HuH-7 (cell line): ENCODE measurements at places on chromosomes 1 and 21.

DNA sequence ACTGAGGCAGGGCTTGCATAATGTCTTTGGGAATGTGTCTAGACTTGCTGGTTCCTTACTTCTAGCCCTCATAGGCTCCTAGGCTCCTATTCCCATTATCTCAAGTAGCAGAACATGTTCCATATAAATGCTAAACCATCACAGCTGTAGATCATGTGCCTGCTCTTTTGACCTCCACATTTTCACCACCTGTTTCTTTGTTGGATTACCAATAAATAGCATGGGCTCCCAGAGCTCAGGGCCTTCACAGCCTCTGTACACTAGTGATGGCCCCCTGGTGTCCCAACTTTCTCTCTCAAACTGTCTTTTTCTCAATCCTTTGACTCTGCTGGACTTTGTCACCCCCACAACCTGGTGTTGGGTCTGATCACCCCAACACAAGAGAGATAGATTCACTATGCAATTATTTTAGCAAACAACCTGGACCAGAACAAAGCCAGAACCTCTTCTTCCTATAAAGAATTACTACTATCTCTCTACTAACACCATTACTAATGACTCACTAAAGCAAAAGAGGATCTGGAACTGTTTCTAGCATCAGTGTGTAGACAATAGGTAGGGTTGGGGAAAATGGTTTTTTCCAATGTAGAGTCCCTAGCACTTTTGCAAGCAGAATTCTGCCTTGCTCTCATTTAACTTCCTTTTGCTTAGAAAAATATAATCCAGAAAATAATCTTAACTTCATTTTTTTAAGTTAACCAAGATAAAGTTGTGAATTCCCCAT, 51.7 kb downstream of the WLS start:
- DNase-seq: no peak

DNA sequence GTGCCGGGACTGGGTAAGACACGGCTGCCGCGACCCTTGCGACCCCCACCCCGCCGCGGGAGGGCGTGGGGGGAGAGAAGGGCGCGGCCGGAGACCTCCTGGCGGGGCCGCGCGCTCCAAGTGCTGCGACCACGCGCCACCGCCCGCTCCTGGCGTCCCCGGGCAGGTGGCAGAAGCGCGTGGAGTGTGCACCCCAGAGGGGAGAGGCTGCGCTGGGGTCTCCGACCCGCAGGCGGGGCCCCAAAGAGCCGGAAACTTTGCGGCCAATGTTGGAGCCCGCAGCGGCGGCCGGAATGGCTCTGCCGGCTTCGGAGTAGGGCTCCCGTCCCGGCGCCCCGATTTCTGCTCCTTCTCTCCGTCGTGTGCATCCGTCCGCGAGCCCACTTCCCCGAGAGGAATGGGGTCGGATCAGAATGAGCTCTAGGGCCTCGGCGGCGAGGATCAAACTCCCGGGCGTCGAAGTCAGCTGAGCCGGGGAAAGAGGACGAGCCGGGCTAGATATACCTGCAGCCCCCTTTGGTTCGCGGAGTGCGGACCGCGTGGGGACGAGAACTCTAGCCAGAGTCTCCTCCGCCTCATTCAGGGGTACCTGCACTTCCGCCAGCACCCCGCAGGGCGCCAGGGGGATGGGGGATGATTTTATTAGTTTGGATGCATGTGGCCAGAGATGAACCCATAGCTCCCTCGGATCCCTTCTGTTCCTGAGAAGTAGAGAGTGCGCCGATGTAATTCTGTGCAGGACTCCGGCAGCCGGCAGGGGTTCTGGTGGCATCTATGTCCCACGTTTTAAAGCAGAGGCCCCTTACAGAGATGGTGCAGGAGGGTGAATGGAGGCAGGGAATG, 751 bp downstream of the STUM start:
- DNase-seq: peak; percentile 30

DNA sequence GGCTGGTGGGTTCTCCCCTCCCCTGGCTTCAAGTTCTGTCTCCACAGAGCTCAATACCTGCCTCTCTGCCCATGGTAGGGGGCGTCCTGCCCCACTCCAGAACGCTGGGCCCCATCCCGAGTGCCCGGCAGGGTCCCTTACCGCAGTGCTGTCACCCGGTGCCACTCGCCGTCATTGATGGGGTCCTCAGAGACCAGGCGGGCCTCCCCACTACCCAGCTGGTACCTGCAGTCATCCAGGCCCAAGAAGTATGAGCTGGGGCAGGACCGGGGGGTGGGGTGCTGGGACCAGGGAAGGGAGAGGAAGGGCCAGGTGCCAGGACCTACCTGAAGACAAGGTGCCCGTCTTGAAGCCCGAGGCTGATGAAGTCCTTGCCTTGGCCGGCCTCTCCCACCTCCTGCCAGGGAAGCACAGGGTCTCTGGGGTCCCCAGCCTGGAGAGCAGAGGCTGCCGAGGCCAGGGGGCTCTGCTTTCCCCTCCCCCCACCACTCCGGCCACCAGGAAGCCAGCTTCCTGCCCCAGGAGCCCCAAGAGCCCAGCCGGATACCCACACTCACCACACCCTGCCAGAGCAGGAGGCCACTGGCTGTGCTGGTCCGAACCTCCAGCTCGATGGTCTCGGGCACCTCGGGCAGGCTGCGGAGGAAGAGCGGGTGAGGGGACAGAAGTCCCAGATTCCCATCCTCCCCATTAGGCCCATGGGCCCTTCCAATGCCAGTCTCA, 12.1 kb downstream of the LDLRAD2 start:
- DNase-seq: no peak

DNA sequence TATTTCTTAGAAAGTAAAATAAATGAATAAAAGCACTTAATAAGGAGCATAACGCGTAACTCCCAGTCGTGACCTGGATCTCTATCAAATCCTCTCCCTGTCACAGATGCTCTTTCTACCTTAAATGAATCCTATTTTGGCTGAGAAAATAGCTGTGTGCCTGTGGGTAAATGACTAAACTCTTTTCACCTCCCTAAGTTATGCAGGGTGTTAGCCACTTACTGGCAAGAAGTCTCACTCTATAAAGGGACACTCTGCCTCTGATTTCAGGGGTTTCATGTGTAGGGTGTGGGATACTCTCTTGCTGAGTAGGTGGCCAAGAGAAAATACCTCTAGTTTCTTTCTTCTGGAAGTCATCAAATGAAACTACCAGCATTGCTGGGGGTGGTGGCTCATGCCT, 24.3 kb upstream of the PPP1R15B start:
- no peak for DNase-seq

DNA sequence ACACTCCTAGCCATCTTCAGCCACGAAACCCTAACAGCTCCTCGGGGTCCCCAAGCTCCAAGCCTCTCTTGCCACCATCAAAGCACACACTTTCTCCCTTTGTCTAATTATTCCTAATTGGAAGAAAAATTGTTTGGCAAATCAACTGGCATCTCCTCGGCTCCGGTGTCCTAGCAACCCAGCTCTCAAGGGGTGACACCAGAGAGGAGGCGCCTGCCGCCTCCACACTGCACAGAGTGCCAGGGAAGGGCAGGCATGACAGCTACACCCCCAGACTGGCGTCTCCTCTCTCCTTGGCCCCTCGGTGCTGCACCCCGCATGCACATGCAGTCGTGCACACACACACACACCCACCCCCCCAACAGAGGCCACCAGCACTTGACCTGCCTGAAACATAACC, 18.2 kb upstream of the GJB5 start:
- no peak for DNase-seq

GRCh38 chr1:2088458-2088857, 38.2 kb downstream of the PRKCZ start:
- DNase-seq: no peak

DNA sequence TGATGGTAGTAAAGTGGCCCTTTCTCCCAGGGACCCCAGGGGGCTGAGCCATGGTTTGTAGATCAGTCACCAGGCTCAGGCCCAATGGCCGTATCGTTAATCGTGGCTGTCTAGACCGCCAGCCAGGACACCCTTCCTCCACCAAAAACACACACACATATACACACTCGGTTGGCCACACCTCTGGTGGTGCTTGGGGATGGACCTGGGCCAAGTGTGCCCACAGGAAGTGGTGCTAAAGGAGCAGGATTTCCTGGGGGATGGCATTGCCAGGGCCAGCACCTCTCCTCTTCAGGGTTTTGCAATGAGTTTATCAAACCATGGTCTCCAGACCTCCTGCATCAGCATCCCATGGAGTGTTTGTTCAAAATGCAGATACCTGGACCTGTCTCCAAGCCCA, 36.2 kb downstream of the CITED4 start:
- DNase-seq: no peak

DNA sequence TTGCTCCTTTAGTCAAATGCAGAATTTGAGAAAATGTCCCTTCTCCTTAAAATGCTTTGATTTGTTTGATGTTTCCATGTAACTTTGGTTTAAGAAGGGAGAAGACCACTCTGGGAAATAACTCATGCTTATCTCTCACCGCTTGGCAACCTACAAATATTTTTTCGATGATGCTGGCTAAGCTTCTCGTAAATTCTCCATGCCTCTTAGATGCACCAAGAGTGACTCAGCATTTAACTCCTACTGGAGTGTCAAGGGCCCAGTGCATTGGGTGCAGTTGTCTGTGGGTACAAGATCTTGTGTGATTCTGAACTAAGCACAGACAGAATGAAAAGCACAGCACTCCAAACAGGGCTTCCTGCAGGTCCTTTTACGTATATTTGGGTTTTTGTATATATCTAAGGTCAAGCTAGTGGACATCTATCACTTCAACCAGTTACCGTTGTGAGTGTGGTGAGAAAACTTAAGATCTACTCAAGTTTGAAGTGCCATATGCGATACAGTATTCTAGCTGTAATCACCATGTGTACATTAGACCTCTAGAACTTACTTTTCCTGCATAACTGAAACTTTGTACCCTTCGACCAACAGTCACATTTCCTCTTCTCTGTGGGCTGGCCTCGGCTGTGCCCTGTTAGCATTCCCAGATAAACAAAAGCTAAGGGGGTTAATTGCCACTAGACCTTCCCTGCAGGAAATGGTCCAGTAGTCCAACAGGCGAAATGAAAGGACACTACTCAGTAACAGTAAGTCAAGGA, 55.8 kb downstream of the COL18A1 start:
- DNase-seq: no peak

- DNase-seq: no peak
Observed at GRCh38 chr1:199687321-199687720, 340.2 kb upstream of the NR5A2 start.

DNA sequence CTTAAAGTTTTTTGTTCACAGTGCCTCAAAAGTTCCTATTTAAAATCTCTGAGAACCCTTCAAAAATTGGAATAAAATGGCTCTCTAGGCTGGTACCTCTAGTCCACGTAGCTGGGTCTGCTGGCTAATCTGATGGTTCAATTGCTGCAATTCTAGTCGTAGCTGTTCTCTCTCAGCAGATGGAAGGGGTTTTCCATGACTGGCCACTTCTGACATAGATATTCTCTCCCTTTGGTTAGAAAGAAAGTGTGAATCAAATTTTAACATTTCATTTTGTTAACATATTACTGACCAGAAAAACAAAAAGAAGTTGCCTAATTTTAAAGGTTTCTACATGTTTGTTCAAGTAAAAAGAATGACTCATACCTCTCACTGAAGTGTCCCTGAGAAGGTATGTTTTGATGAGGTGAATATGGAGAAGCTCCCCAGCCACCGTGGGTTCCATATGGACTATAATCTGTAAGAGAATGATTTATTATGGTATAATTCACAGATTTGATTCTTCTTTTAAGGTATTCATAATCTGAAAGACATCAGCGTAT, 29.3 kb upstream of the SERPINC1 start:
- no peak for DNase-seq

DNA sequence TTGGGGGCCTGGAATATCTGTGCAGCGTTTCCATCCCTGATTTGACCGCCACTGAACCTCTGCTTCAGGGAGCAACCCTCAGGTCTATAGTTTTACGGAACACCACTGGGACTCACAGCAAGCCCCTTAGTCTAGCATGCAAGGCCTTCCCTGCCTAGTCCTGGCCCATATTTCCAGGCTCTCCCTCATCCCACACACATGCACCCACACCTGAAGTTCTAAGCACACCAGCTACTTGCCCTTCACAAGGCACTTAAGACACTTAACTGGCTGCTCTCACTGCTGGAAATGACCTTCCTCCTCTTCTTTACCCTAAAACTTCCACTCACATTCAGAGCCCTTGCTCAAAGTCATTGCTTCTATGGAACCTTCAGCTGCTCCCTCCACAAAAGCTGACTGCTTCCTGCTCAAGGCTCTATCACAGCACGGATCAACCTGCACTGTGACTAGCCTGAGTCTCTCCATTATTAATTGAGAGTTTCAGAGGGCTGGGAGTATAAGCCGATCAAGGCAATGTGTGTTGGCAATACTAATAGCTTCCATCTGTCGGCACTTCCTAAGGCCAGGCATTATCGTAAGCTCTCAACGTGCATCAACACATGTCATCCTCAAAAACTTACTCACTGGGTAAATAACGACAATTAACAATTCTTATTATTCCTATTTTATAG, 84.3 kb downstream of the RRAGC start:
- no peak for DNase-seq

DNA sequence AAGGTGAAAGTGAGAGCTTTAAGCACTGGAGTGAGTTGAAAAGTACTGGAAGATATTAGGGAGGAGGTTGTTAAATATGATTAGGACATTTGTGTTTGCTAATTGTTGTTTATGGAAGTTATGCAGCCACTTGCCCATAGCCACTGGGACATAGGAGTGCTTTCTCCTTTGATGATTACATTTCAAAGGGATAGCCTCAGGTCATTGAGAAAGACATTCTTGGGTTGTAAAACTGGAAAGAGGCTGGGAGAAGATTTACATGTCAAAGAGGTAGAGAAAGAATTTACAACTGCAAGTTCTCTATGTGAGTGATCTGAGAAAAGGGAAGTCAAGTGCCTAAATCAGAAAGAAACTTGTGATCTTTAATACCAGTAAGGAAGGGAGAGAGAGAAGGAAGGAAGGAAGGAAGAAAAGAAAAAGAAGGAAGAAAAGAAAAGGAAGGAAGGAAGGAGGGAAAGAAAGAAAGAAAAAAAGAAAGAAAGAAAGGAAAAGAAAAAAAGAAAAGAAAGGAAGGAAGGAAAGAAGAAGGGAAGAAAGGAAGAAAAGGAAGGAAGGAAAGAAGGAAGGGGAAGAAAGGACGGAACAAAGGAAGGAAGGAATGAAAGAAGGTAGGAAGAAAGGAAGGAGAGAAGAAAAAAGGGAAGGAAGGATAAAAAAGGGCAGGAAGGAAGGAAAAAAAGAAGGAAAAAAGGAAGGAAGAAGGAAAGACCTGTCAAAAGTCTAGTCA, 284.6 kb upstream of the DPYD start:
- DNase-seq: no peak

GRCh38 chr1:202122639-202123335, at the start of gene GPR37L1:
Gene GPR37L1, plus strand, starts transcription at chr1:202122917. Its CDS starts 47 bp downstream, at chr1:202122964.
- peak; percentile 93 for DNase-seq

- DNase-seq: no peak
Observed at GRCh38 chr1:30311749-30312148, 411.6 kb downstream of the MATN1 start.

DNA sequence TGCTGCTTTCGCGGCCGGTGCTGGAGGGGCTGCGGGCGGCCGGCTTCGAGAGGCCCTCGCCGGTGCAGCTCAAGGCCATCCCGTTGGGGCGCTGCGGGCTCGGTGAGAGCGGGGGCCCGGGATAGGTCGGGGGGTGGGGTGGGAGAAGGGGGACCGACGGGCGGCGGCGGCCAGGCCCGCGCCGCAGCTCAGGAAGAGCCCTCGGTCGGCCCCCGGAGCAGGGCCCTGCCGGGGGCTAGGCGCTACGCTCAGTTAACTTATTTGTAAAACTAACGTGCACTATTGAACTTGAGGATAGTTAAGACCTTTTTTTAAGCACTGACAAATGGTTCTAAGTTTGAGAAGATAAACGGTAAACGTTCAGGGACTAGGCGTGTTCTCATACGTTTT, 418 bp downstream of the DDX20 start:
- peak; percentile 24 for DNase-seq
